ENCODE measurements at places on chromosomes 5 and 9. TPM values are rescaled to one million over a fixed set of nuclear protein-coding genes. Genes with fewer than 3 reads are reported as not detected.

DNA sequence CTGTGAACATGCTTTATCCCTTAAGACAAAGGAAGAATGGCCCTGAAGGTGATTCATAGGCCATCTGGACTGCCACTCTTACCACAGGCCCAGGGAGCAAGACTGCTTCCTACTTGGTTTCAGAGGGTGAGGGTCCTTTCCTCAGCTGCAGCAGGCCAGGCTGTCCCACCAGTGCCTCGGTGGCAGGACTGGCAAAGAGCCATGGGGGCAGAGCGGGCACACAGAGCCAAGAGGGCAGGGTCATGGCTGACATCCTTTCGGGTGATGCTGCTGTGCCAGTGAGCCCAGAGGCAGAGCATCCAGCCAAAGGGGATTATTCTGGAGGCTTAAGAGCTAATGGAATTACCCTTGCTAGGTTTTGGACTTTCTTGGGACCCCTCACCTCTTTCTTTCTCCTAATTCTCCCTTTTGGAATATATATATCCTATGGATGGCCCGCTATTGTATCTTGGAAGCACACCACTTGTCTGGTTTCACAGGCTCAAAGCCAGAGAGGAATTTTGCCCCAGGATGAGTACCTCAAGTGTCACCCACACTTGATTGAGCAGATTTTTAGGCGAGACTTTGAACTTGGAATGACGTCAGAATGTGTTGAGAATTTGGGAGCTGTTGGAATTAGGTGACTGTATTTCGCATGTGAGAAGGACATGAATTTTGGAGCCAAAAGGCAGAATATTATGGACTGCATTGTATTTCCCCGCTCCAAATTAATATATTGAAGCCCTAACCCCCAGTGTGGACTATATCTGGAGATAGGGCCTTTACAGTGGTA lies 180.6 kb downstream of the BARX1 start:
- no peak for DNase-seq

GRCh38 chr5:179930788-179931473 lies 23.2 kb upstream of the TBC1D9B start:
- no peak for DNase-seq

Gene HDAC3
- total RNA-seq: 29.1 TPM

GRCh38 chr5:153891394-153891793 lies 147.3 kb downstream of the FAM114A2 start:
- no peak for DNase-seq

Gene C5orf24
- 21.9 TPM for total RNA-seq

Data from Right ventricle myocardium superior (tissue), 1 donor.